ENCODE measurements at places on chromosomes 1 and 21.

GRCh38 chr1:1320666-1321448 lies 3.6 kb downstream of the INTS11 start:
- DNase-seq, result no peak

- no peak for DNase-seq
These were observed 2.6 kb upstream of the RNF2 start for GRCh38 chr1:185042737-185043136.

- peak; percentile 26 for DNase-seq
These were observed 644 bp downstream of the UBE4B start for GRCh38 chr1:10033359-10033845.

DNA sequence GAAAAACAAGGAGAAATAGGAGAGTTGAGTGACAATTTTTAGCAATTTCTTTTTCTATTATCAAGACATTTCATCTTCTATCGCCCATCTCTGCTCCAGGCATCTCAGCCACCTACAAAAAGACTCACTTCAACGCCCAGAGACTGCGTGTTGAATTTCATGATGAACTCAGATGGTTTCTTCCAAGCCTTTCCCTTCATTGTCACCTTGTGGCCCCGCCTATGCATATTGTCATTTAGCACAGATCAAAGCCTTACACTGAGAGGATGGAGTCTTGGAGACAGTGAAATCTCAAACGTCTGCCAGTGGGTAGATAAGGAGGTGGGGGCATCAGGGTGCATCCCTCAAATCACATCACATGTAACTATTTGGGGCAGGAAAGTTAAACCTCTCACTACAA lies 319.4 kb downstream of the SIPA1L2 start:
- DNase-seq, result no peak

DNA sequence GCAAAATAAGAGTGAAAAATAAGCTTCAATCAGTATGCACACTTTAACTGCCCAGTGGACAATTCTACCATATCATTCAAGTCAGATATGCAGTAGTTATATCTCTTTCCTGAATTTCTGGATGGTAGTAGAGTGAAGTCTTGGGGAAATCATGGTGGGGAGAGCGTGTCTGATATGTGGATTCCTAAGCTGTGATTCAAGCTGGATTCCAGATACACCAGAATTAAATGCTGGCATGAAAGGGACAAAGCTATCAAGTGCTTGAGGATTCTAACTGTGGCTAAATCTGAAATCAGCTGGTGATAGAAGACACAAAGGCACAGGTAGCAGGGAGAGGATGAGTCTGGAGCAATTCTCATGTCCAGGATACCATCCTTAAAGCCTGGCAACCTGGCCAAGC lies 323.5 kb downstream of the DUSP10 start:
- no peak for DNase-seq

- DNase-seq, result no peak
These were observed 6.2 kb downstream of the AHDC1 start for GRCh38 chr1:27597516-27598294.

DNA sequence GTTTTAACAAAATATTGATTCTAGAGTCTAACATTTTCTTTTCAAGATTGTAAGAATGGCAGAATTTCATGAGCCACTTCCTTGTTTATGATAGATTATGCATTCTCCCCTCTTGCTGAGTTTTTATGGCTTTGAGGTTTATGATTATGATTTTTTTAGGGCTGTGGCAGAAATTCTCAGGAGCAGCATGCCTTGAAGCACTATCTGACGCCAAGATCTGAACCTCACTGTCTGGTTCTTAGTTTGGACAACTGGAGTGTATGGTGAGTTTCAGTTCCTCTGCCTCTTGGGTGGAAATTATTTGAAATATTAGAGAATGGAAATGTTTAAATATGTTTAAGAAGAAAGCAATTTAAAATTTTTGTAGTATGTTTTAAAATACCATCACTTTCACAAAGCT lies 10.2 kb downstream of the USP16 start:
- no peak for DNase-seq

DNA sequence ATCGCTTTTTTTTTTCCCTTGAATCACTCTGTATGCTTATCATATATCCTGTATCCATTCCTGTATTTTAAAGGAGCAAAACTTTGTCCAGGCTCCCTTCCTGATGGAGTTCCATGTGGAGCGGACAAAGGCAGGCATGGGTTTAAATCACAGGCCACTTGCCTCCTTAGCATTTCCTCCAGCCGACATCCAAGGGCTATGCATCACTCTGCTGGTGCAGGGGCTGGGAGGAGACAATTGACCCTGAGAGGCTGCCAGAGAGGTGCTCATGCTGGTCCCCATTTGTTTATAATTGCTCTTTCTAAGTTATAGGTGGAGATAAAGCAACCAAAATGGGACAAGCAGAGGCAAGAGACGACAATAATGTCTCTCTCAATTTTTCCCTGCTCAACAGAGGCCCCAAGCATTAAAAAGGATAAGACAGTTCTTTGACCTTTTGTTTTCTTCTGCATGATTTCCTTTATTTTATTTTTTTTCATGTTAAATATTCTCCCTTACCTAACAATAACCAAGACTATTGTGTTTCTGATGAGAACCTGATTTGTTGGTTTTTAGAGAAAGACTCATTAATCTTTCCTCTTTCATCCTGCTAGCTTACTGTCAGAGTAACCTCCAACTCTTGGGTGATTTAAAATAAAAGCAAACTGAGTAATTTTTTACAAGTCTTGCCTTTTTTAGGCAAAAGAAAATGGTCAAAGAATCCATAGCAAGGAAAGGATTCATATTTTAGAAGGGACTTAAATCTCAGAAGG lies 353.7 kb downstream of the ADGRL2 start:
- no peak for DNase-seq

DNA sequence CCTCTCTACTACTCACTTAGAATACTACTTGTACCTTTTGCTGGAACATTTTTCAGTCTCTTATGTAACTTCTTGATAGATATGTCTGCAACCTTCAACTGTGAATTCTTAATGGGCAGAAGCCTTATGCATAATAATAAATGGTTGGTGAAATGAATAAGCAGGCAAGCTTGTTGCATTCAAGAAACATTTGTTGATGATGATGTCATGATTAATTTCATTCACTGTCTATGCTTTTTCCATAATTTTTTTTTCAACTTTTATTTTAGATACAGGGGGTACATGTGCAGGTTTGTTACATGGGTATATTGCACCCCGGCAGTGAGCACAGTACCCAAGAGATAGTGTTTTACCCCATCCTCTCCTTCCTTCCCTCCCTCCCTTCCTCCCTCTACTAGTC lies 48.0 kb downstream of the SIPA1L2 start:
- DNase-seq, result no peak

DNA sequence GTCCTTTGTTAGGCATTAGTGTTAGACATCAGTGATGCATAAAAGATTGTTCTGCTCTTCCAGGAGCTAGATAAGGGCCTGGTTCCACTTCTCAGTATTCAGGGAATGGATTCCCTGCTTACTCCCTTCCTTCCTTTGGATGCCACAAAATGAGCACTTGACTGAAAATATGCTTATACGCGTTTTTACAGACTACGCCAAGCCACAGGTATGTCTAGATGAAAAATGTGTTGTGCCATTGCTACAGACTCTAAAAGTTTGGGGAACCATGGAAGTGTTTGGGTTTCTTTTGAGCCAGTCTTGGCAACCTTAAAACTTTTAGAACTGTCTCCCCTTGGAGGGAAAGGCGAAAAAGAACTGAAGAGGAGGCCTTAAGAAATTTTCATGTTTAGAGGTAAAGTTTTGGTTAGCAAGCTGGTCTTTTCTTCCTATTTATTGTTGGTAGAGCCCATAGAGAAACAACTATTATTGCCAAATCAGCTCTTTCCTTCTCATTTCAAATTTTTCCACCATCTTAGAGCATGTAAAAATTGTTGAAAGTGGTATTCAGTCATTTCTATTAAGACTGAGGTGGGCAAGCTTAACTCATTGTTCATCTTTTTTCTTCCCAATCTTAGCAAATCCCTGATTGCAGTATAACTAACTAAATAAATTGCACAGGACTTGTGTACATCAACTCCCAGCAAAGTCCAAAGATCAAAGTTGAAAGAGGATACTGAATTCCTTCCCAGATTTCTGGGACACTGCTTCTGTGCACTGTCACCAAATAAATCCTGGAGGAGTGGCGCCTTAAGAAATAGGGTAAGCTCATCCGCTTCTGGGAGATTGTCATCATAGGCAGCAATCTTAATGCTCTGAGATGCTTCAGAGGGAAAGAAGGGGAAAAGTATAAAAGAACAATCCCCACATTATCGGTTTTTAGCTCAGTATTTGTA lies 18.9 kb downstream of the FGGY start:
- no peak for DNase-seq
